ENCODE measurements at places on chromosomes 2 and 18. TPM values are rescaled to one million over a fixed set of nuclear protein-coding genes. Genes with fewer than 3 reads are reported as not detected.

- no peak for DNase-seq
These were observed 1060.3 kb downstream of the DSC3 start for GRCh38 chr18:29982218-29982617.

- DNase-seq: no peak
These were observed 47.0 kb downstream of the CRYGD start for GRCh38 chr2:208077276-208077675.

GRCh38 chr2:162992828-162993227 lies 154.3 kb upstream of the KCNH7 start:
- DNase-seq: no peak

SLC9A4 gene
- 0.62 TPM for total RNA-seq

HMSD gene
- 5.5 TPM for total RNA-seq

TMEM163 gene
- total RNA-seq: 3.7 TPM

All from progenitor cell of endocrine pancreas (in vitro differentiated cells).